ENCODE measurements at places on chromosomes 13 and 19. TPM values are rescaled to one million over a fixed set of nuclear protein-coding genes. Genes with fewer than 3 reads are reported as not detected.

GRCh38 chr13:93775507-93776108, 549.0 kb downstream of the GPC6 start:
- peak; percentile 76 for DNase-seq

DNA sequence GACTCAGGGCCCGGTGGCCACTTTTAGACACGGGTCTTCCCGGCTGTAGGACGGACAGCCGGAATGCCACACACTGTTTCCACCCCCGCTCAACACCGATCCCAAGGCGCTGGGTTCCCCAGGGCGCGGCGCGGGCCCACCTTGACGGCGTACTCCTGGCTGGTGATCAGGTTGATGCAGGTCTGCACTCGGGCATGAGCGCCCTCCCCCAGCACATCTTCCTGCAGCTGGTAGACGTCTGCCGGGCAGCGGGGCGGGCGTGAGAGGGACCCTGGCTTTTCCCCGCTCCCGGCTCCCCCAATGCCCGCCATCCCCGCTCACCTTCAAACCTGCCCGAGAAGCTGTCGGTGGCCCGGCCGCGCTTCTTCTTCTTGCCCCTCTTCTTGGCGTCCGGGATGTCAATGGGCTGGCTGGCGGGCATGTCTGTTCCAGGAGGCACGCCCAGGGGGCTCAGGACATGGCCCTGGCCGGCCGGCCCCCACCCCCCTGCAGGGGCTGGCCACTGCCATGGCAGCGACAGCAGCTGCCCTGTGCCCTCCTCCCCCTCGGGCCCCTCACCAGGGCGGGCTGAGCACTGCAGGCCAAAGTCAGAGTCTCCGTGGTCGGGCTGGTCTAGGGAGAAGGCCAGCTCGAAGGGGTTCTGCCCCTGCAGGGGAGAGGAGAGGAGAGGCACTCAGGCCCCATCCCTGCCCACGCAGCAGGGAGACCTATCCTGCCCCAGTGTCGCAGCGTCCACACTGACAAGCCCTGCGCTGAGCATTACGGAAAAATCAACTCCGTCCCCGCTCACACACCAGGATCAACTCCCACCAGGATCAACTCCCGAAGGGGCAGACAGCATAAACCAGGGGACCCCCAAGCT, 4.8 kb downstream of the MKNK2 start:
- DNase-seq, result no peak

- peak; percentile 20 for DNase-seq
These were observed 4.3 kb downstream of the FOSB start for GRCh38 chr19:45471931-45472562.

DNA sequence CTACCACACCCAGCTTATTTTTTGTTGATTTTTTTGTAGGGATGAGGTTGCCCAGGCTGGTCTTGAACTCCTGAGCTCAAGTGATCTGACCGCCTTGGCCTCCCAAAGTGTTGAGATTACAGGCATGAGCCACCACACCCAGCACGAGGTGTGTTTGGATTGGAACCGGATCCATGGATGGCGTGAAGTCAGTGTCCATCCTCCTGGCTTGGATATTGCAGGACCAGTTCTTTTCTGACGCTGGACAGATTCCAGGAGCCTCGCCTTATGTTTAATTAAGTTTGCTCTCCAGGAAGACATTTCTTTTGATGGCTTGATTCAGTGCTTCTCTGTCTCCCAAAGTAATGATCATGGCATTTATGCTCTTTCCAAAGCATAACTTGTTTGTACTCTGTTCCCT, 14.4 kb upstream of the RFXAP start:
- no peak for DNase-seq

The IL4I1 gene
- total RNA-seq, result not detected

- peak; percentile 54 for DNase-seq
These were observed 497.0 kb downstream of the FOXO1 start for GRCh38 chr13:40169476-40169875.

- no peak for DNase-seq
These were observed 30.3 kb upstream of the SEMA6B start for GRCh38 chr19:4589579-4590410.

- peak; percentile 87 for DNase-seq
These were observed 2.4 kb downstream of the GADD45B start for GRCh38 chr19:2478278-2478755.

The LRP3 gene
- 58.3 TPM for total RNA-seq

GRCh38 chr19:44573627-44574026, 39.7 kb upstream of the IGSF23 start:
- no peak for DNase-seq

- DNase-seq, result peak; percentile 0
These were observed 6.6 kb downstream of the ZNF599 start for GRCh38 chr19:34766386-34766785.

- no peak for DNase-seq
These were observed 1586.0 kb upstream of the PRR20A start for GRCh38 chr13:55554741-55555140.

All from GM23248 (cell line).